ENCODE measurements at places on chromosomes 3 and 15.

DNA sequence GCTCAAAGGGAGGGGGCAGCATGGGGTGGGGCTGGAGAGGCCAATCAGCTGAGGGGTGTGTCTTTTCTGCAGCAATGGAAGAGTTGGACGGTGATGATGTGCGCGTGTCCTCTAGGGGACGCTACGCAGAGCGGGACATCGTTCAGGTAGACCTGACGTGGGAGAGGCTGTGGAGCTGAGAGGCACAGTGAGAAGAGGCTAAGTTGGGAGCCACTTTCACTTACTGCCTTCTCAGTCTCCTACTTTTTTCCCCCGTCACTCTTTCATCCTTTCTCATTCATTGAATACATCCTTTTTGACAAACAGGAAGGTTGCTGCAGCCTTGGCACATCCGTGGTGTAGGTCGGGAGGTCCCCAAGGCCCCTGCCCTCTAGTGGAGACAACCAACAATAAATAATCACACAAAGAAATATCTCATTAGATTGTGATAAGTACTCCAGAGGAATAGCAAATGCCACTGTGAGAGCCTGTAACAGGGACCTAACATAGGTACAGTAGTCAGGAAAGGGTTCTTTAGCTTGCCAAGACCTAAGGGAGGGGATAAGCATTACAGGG is 4.4 kb upstream of the BRPF1 start:
- DNase-seq = peak; percentile 63

DNA sequence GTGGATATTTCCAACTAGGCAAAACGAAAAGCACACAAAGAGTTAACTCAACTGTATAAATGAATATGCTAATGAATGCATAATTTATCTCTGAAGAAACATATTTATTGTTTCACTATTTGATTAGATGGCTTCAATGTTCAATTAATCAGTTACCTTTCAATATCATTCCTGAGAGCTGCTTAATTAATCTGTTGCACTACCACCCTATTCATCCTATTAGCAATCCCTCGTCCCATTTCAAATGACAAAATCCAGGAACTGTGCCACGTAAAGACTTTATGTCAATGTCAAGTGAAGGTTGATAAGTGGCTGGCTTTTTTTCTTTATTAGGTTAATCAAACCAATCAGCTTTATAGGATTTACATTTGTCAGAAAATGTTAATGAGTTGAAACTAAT is 82.7 kb downstream of the ALCAM start:
- DNase-seq = no peak

DNA sequence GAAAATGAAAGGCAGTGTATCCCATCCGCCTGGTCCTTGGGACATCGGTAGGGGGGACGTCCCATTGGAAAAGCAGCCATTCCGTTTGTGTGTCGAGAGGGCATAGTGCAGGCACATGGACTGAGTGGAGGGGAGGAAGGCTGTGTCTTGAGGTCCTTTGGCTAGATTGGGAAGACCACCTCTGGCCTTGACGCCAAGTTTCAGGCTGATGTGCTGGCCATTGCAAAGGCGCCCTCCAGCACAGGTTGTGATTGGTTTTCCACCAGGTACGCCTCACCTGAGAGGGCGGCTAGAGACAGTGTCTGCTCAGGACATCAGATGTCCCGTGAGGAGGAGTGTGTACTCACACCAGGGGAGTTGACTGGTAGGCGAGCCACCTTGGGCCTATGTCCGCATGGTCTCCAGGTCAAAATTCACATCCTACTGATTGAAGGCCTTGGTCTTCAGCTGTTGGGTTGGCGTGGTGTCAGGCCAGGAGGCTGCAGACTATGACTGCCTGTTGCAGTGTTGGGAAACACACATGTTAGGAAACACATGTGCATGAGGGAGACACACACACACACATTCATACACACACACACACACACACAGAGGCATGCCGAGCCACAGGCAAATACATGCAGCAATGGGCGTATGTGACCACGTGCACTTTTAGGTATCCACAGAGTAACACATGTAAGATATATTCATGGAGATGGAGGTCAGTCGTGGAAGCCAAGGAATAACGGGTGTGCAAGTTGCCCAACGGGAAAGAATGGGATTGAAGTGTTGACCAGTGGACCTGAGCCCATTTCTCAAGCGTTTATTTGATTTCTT is 98.4 kb downstream of the SNRPN start:
- DNase-seq = no peak

- DNase-seq = no peak
Observed at GRCh38 chr3:177451864-177452830, 254.9 kb upstream of the TBL1XR1 start.

- no peak for DNase-seq
Observed at GRCh38 chr15:42724276-42724675, 12.7 kb downstream of the CDAN1 start.

DNA sequence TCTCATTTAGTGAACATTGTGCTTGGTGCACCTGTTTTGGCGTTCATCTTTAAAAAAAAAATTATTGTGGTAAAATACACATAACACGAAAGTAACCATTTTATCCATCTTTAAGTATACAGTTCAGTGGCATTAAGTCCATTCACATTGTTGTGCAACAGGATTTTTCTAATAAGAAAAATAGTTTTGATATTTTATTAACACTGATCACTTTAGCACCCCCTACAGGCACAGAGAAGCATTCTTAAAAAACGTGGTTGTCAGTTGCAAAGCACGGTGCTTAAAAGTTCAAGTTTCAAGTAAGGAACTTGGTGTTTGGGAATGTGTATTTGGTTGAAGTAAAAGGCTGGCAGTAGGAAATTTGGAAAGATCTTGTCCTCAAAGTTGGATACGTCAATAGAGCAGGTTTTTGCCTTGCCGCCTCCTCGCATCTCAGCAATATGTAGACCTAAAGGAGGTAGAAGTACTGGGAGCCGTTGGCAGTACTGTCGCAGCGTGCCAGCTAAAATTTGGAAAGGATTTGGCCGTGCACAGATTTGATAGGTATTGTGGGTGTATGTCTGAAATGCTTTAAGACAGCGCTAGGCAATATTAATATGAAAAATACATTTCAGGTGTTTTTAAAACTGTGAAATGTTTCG is 110.4 kb downstream of the LRRC28 start:
- DNase-seq = peak; percentile 0

DNA sequence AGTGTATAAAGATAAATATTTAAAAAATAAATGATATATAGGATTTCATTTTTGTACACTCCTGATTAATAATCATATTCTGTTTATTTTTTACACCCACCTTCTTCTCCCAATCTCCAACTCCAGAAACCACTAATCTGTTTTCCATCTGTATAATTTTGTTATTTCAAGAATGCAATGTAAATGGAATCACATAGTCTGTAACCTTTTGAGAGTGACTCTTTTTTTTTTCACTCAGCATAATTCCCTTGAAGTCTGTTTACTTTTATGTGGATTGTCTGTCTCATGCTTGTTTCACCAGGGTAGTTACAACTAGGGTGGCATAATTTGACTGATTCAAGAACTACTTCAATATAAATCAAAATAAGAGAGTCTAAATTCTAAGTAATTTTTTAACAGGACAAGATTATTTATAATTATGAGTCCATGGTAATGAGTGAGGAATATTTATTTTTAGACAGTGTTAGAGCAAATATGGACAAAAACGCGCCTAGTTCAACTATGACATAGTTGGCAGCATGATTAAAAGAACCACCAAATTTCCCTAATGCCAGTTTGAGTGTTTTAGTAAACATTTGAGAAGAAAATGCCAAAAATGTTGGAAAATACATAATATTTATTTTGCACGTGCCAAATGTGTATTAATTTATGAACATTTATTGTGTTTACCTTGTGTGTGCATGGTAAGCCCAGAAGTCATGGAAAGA is 19.4 kb upstream of the MFSD1 start:
- no peak for DNase-seq

- DNase-seq = no peak
Observed at GRCh38 chr15:49989498-49989897, 129.5 kb downstream of the ATP8B4 start.
